ENCODE measurements at places on chromosomes 4 and X.

DNA sequence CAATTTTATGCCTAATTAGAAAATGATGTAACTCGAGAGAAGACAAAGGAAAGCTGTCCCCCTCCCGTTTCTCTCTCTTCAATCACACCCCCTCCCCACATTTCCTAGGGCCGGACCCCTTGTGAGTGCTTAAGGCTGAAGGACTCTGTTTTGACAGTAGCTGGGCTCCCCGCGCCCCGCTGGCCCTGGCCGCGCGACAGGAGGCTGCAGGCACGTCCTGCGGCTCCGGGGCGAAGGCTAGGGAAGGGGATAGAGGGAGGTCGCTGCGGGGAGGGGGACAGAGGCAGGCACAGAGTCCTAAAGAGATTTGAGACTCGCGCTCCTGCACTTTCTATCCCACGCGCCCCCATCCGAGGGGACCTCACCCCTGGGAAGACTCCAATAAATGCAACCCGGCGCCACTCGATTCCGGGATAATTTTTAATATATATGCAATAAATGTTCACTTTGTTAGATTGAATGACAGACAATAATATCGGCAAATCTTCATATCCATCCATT lies 56.2 kb upstream of the TMEM33 start:
- DNase-seq = no peak

GRCh38 chrX:94492541-94492940 lies 818.5 kb downstream of the FAM133A start:
- DNase-seq = no peak

GRCh38 chr4:82428969-82429727 lies 1.1 kb downstream of the HNRNPDL start:
- peak; percentile 87 for DNase-seq

DNA sequence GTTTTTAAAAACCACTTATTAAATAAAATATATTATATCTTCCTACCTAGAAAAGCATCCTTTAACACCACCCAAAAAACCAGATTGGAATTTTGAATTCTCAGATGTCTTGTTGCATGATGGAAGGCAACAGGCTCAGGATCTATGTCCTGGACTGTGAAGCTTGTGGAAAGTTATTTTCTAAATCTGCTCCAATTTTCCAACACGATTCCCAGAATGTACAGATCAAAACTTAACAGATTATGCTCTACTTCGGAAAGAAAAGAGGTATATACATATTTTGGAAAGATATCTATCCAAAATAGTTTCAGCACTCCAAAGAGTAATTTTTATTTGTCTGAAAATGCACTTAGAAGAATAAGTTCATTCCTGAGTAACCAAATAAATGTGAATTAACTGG lies 291.7 kb upstream of the EMCN start:
- no peak for DNase-seq

GRCh38 chrX:8036914-8037313 lies 109.7 kb upstream of the PNPLA4 start:
- DNase-seq = no peak

- DNase-seq = no peak
Measured at GRCh38 chrX:2498781-2499302, 1.9 kb downstream of the DHRSX start.

DNA sequence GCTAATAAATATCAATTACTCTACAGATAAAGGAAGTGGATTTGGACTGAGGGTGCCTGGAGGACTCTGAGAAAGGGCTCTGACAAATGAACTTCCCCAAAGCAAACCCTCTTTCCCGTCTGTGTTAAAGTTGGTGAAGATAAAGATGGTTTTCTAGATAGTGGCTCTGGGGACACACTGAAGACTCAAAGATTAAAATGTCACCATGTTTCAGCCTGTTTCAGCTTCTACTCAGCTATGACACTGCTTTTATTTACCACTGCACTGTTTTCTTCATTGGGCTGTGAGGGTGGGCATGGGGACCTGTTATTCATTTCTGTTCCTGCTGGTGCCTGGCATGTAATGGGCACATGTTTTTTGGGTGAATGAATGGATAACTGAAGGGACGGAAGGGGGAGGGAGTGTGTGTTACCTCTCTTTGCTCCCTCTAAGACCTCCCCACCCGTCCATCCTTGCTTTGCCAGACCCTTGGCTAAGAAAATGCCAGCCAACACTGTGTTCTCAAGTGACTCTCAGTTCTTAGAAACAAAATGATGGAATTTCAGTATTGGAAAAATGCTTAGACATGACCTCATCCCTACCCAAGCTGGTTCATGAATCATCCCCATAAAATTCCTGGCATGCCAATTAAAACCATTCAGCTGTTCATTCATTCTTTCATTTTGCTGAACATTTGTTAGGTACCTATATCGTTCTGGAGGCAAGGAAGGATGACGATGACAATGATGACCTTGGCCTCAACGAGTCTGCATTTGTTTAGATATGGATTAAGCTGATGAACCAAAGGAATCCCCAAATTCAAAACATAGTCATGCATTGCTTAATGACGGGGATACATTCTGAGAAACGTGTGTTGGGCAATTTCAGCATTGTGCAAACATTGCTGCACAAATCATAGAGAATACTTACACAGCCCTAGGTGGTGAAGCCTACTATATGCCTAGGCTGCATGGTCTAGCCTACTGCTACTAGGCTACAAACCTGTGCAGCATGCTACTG lies 13.4 kb upstream of the STK32B start:
- no peak for DNase-seq

- DNase-seq = no peak
Measured at GRCh38 chr4:14771094-14771493, 231.2 kb upstream of the CPEB2 start.

- no peak for DNase-seq
Measured at GRCh38 chrX:87374324-87374723, 143.3 kb upstream of the KLHL4 start.

- no peak for DNase-seq
Measured at GRCh38 chr4:26803211-26803861, 57.3 kb upstream of the STIM2 start.

GRCh38 chrX:153306527-153307115 lies 14.9 kb downstream of the PNMA6F start:
- no peak for DNase-seq

DNA sequence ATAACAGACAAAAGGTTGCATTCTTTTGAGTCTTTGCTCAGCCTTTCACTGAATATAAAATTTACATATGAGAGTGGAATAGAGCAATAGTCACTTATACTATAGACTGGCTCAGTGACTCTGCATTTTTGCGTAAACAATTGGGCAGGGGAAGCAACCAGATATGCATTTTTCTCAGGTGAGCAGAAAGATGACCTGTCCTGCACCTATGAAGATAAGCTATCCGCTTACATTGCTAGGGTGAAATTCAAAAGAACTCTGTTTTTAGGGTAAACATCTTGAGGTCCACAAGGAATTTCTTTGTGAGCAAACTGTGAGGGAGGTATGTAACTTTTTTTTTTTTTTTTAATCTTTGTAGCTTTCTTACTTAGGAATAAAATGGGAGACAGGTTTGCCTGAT lies 602.4 kb upstream of the PRKX start:
- DNase-seq = no peak

- no peak for DNase-seq
Measured at GRCh38 chr4:56806666-56807065, 14.8 kb downstream of the SPINK2 start.

DNA sequence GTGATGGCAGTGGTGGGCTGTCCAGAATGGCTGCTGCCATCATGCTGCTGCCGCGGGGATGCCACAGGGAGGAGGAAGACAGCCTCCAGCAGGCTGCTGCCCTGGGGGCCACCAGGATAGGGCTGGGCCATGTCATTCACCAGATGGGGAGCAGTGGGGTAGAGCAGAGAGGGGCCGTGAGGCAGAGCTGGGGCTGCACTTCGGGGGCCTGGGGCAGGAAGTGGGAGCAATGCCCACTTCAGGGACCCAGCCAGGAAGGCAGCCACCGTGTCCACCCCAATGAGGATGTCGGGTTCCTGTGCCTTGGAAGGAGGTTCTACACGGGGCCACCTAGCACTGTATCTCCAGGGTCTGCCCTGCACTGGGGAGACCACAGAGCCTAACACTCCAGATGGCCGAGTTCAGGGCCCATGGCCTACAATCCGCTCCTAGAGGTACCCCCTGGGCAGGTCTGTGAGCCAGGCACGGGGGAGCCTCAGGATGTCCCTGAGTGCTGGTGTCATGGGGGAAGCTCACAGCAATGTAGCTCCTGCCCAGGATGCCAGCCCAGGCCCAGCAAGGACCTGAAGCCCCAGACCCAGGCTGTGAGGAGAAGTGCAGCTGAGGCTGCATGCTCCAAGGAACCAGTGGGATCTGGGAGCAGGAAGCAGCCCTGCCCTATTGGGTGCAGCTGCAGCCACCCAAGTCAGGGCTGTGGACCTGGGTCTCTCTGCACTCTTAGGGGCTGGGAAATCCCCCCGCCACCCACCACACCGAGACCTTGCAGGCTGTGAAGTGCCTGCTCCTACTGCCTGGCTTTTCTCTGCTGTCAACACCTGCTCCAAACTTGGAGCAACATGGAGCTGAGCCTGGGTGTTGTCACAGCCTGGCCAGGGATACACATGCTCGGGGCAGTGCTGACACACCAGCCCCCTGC lies 140.3 kb downstream of the PDHA2 start:
- no peak for DNase-seq

GRCh38 chr4:685679-686412 lies 3.1 kb downstream of the SLC49A3 start:
- no peak for DNase-seq

DNA sequence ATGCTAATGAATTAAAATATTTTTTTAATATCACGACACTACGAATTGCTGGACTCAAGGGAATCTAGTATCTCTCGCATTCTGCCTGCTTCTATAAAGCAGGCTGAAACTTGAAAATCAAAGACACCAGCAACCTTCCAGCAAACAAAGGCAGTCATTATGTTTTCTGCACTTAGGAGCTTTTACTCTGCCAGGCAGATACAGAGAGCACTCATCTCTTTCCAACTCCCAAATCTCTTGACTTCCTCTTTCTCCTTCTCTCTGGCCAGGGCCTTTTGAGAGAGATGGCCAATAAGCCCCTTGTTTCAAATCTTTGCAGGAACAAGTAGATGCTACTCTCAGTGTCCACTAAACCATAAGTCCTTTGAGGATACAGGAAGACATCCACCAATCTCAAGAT lies 95.2 kb upstream of the KLF3 start:
- DNase-seq = no peak
